ENCODE measurements at places on chromosomes 5 and 9.
A peak's percentile ranks its signal among the peaks of the same experiment; 100 is the strongest.

DNA sequence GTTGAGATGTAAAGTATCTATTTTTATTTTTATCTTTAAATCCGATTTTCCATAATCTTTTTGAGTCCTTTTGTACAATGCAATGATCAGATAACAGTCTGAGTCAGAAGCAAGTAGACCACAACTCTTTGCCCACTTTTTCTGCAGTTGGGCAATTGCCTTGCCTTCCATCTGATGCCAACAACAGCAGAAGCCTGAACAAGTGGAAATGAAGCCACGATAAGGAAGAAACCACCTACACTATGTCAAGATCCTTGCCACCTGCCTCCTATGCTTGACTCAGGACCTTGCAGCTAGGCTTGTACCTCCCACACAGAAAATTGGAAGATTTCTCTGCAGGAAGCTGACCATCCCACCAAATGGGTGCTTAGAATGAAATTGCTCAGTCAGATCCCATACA lies 78.6 kb downstream of the ANXA1 start:
- DNase-seq = no peak

- no peak for DNase-seq
Measured at GRCh38 chr5:102834438-102834964, 79.4 kb downstream of the PAM start.

GRCh38 chr5:111853748-111854147 lies 96.8 kb upstream of the NREP start:
- no peak for DNase-seq

DNA sequence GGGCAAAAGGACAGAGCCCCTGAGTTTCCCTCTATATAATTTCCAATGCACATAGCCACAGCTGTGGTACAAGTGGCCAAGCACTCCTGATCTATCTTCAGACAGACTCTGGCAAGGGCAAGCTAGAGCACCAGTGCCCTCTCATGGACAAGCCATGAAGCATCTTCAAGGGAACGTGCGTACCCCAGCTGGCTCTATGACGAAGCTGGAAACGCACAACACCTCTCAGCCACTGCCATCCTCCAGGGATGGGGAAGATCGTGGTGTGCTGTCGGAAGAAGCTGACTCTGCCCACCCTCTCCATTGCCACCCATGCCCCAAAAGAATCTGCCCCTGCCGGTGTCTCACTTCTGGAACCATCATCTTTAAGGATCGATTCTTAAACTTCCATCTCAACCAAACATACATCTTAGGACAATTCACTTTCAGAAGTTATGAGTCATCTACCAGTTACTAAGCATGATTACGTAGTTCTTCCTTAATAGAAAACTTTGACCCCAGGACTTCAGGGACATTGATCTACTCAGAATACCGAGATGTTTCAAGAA lies 482.9 kb downstream of the AGTPBP1 start:
- peak; percentile 11 for DNase-seq

DNA sequence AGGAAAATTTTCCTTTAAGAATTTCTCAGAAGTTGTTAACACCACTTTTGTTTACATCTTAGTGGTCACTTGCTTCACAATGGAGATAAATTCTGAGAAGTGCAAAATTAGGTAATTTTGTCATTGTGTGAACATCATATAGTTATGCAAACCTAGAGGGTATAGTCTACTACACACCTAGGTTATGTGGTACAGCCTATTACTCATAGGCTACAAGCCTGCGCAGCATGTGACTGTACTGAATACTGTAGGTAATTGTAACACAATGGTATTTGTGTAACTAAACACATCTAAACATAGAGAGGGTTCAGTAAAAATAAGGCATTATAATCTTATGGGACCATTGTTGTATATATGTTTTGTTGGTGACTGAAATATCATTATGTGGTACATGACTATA lies 388.7 kb upstream of the POU5F2 start:
- no peak for DNase-seq

GRCh38 chr9:128361986-128362646 lies 9.1 kb upstream of the URM1 start:
- peak; percentile 76 for DNase-seq

GRCh38 chr9:88077071-88077617 lies 61.1 kb downstream of the SPATA31C2 start:
- DNase-seq = no peak

DNA sequence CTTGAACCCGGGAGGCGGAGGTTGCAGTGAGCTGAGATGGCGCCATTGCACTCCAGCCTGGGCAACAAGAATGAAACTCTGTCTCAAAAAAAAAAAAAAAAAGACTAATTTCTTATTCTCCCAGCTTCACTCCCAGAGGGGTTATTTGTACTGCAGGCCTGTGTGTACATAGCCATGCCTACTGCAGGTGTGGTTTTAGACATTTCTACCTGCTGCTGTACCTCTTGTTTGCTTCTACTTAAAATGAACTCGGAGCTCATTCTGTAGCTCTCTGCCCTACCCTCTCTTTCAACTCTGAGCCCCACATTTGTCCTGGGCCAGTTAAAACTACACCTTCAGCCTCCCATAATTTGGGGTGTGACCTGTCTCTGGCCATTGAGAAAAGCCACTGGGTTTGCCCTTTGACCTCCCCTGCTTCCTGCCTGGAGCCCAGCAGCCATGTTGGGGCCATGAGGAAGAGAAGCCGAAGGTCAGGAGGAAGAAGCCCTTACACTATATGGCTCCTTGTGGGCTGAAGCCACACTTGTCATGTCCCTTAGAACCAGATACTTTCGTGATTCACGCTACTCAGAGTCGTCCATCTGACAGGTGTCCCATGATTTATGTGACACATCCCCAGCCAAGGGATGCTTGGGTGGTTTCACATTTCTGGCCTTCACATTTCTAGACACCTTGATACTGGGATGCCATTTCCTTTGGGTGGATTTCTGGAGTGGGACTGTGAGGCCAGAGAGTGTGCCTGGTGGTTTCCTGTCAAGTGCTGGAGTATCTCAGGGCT lies 9.4 kb upstream of the CARD19 start:
- DNase-seq = no peak

DNA sequence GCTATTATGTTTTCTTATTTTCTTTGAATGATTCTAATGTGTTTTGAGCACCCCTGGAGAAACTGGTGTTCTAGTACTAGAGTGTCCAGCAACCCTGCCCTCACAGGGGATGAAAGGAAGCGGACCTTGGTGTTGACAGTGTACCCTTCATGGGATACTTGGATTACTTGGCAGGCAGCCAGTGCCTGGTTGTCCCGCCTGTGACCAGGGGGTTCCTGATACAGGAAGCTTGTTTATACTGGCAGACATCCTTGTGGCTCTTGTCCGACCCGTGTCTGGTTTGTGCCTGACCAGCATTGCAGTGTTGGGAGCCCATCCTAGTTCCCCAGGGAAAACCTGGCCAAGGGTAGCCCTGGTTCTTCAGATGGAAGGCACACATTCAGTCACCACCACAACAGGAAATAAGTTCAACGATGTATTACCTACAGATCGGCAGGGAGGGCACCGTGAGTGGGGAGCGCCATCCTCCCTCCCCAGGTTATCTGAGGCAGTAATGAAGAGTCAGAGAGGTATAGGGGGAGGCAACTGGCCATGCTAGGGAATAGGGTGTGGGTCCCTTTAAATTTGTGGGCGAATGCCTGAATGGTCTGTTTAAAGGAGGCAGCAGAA lies 47.3 kb downstream of the CACNA1B start:
- no peak for DNase-seq

DNA sequence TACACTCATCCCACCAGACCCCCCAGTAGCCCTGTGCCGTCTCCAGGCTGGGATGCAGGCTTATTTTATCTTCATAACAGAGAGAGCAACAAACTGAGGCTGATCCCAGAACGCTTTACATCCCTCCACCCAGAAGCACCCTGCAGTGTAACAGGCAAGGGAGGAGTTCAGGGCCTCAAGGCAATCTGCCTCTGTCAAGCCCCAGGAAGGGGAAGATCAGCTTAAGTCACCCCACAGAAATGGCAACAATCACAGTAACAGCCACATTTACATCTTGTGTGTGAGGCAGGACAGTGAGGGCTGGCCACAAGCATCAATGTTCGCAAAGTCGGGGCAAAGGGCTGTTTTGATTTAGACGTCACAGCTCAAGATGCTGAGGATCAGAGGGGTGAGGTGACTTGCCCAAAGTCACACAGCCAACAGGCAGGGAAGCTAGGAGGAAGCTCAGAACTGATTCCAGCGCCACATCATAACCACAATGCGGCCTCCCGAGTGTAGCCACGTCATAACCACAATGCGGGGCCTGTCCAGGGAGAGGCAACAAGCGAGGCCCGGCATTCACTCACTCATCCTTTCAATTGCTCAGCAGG lies 14.4 kb downstream of the STK10 start:
- DNase-seq = no peak

DNA sequence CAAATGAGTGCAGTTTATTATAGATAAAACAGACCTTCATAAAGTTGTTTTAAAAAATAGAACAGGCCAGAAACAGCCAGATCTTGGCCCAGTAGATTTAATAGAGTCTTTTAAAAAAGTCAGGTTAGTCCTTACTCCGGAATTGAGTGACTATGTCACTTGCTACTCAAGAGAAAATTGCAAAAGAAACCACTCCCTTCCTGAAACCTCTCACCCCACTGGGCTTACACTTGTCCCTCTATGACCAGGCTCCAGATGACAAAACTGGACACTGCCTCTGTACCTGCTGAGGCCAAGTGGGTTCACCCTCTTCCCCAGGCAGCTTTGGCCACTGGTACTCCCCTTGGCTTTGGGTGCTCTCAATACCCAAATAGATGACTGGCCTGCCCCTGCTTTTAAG lies 357.2 kb upstream of the TRPC7 start:
- no peak for DNase-seq

GRCh38 chr5:119344231-119344630 lies 11.6 kb upstream of the TNFAIP8 start:
- DNase-seq = no peak

DNA sequence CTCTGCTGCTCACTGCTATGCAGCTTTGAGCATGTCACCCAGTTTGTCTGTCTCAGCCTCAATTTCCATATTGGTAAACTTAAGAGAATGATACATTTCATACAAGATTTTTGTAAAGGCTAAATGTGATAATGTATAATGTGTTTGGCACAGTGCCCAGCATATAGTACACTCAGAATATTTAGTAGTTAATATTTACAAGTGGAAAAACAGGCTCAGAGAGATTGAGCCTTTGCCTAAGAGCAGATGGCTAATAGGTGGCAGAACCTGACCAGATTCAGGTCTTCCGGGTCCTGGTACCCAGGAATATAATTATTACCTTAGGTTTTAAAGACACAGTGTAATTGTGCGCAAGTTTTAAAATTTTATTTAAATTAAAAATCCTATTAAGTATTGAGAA lies 46.8 kb upstream of the KIAA1958 start:
- no peak for DNase-seq

DNA sequence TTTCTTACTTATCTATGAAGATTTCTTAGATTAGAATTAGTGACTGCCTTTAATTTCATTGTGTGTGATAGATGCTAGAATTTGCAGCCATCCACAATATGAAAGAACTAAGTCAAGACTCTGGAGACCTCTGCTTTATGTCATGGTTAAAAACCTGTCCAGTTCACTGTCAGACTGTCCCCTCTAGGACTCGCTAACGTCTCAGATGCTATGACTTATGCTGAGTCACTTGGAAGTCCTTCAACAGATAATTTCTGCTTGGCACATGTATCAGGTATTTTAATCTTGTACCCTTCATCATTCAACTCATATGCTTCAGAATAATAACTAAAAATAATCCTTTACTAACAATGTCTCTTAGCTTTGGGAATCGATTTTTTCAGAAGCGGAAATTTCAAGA lies 230.5 kb upstream of the DMAC1 start:
- DNase-seq = no peak

GRCh38 chr9:130845901-130846481 lies 10.9 kb downstream of the ABL1 start:
- no peak for DNase-seq

Measured in SHP77 treated with DMSO at 0.1 percent for 48 hours (cell line).